ENCODE measurements at places on chromosomes 12 and 14.
A peak's percentile ranks its signal among the peaks of the same experiment; 100 is the strongest.

GRCh38 chr12:58695263-58695662, 225.0 kb downstream of the LRIG3 start:
- DNase-seq, result no peak

GRCh38 chr12:64618953-64619590, 8.8 kb downstream of the RASSF3 start:
- DNase-seq, result no peak

- DNase-seq, result no peak
Measured at GRCh38 chr14:75634848-75635247, 25.8 kb downstream of the ERG28 start.

DNA sequence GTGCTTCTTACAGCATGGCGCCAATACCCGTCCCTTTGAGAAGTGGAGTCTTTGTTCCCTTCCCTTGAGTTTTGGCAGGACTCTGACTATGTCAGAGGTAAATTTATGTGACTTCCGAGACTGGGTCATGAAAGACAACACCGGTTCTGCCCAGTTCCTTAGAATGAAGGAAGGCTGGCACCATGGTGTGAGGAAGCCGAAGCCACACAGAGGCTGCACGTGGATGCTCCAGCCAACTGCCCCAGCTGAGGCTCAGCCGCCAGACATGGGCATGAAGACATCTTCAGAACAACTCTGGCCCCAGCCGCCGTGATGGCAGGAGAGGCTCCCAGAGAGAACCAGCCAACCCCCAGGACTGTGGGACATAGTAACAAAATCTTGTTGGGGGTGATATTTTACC, 111.2 kb downstream of the CALM1 start:
- DNase-seq, result no peak

DNA sequence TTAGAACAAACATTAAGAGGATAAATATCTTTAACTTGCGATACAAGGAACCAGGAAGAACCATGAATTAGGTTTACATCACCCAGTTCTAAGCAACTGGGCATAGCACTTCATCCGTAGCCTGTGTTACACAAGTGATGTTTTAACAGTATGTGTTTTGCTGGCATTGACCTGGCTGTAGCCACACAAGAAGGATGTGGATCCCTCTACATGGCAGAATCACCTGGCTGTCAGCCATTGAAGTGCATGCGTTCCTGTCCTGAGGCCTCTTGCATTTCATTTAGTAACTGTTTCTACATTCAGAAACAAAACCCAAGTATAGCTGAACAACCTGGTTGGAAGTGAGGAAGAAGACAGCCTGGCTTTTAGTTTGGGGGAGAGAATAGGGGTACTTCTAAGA, 72.2 kb downstream of the TGFB3 start:
- DNase-seq, result no peak

- no peak for DNase-seq
Measured at GRCh38 chr14:23942587-23942986, 11.0 kb upstream of the DHRS4 start.

GRCh38 chr14:20686386-20687143, 2.0 kb upstream of the ANG start:
- no peak for DNase-seq

- peak; percentile 84 for DNase-seq
Measured at GRCh38 chr14:52068615-52069306, at the start of gene NID2. Gene NID2 (minus strand): TSS chr14:52069059. CDS start chr14:52068994, 65 bp downstream.

DNA sequence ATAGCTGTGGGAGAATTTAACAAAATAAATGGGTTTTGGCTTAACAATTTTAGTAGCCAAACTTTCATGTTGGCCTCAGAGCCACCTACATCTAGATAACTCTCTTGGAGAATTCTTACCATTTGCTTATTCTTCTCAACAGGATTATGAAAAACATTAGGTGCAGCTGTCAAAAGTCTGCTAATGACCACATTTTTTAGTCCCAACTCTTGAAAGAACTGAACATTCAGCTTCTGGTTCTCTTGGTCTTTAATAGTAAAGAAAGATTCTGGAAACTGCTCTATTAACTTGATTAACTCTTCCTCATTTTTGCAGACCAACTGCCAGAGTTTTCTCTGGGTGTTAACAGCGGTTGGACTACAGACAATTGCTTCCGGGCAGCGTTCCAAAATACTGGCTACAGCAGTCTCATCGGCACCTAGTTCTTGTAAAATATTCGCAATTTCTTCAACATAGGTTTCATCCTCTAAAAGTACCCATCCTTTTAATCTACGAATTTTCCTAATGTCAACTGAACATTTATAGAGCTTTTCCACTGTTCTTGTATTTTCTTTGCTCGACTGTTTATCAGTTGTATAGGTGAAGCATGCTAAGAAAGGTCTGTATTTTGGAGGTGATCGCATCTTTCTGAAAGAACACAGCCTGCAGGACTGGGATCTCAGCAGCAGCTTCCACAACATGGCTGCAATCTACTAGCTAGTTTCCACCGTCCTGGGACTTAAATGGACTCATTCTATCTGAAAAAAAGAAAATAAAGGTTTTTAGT, 8.7 kb downstream of the MTERF2 start:
- DNase-seq, result no peak

GRCh38 chr14:74960736-74961135, 5.3 kb upstream of the PGF start:
- no peak for DNase-seq
